ENCODE measurements at places on chromosomes 6 and 20.

DNA sequence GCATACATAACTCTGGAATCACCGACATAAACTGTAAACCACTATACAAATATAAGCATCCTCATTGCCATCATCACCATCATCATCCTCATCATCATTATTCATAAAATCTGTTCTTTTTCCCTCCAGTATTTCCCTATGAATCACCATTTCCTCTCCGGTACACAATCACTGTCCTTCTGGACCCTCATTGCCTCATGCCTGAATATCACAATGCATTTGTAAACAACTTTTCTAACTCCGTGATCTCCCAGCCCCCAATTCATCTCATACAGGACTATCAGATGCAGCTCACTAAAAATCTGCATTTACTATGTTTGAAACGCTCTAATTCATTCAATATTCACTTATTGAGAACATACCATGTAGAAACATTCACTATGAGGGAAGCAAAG lies 339.7 kb downstream of the TBC1D32 start:
- DNase-seq = no peak

DNA sequence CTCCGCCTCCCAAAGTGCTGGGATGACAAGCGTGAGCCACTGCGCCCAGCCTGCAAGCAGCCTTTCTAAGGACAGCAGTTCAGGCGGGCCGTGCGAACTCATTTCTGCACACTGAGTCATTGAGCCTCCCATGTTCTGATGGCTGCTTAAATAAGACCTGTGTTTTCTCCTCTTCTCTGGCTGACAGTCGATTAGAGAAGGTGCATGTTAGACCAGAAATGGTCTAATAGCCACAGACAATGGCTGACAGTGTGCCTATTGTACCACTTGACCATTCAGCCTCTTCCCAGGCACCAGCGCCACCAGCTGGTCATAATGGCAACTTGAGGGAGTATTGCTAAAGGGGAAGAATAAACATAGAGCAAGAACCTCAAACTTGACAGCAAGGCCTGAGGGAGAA lies 6.2 kb downstream of the CST11 start:
- DNase-seq = no peak

GRCh38 chr6:83461438-83461837 lies 30.6 kb upstream of the ME1 start:
- no peak for DNase-seq

- no peak for DNase-seq
These were observed 26.9 kb downstream of the PXDC1 start for GRCh38 chr6:3724451-3725144.

DNA sequence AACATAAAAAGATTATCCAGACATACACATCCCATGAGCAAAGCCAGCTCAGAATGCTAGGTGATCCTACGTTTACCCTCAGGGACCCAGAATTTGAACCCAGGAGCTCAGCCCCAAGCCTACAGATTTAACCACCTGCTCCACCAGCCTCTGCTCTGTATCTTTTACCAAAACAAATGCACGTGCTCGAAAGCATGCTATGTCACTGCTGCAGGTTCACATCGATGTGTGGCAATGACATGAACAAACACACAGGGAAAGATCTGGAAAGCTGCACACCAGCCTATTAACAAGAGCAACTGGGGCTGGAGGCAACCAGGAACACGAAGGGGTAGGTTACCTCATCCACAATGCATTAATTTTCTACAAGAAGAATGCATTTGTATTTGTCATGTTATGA lies 32.1 kb downstream of the PREX1 start:
- DNase-seq = no peak
